DMS153 (cell line): ENCODE measurements at places on chromosomes 11 and 22.

DNA sequence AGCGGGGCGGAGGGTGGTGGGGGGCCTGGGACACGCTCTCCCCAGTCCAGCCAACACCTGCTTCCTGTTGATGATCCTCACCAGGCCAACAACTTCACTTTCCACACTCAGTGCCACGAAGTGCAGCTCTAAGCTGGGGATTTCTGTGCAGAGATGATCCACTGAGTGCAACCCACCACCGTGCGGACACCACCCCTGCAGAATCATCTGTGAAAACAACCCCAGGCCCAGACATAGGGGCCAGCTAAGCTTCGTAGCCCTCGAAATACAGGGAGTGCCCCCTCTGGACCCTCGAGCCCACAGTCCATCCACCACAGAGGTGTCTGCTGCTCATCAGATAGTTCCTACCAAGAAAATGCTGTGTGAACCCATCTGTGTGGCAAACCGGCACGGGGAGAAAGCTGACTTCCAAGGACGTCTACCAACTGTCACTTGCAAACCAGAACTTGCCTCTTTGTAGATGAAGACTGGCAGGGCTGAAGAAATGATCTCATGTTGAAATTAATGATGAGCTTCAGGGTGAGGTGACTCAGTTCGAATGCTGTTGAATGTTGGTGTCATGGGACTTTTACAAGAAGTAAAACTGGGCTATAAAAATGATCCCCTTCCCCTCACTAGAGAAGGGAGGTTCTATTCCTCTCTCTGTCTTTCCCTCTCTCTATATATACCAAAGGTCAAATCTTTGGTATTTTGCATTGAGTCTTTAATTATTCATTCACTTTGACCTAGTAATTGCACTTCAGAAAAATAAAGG is 73.4 kb downstream of the MYEOV start:
- DNase-seq, result no peak

- DNase-seq, result no peak
These were observed 12.1 kb upstream of the FAT3 start for GRCh38 chr11:92212530-92212929.

DNA sequence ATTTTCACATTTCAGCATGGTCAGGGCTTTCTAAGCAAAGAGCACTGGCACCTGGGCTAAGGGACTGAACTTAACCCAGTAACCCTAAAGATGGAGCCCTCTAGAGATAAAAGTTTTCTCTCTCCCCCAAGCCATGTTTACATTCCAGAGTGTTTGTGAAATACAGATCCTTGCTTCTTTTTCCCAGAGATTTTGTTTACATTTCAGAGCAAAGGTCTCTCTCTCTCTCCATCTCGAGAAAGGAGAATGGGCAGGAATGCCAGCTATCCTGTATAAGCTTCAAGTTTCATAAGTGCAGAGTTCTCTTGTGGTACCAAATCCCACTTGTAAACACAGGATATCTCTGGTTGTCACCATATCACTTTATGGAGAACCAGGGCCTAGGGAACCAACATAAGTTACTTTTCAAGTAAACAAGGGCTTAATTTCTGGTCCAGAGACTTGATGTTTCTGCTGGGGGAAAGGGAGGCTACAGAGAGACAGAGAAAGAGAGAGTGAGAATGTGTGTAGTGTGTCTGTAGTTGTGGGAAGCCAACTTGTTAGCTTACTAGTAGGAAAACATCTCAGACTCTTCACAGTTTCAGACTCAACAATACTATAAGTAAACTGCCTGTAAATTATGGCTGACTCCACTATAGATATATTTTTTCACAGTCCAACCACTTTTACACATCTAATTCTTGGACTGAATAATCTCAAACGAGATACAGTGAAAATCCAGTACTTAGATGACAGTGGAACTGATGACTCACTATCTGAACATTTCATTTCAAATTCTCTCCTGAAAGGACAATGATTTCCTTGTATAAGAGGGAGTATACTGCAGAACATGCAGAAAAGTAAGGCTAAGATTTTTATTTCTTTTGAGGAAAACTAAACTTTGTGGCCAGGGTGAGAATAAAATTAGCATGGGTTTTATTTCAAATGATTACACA is 76.2 kb downstream of the ARHGAP32 start:
- DNase-seq, result no peak

DNA sequence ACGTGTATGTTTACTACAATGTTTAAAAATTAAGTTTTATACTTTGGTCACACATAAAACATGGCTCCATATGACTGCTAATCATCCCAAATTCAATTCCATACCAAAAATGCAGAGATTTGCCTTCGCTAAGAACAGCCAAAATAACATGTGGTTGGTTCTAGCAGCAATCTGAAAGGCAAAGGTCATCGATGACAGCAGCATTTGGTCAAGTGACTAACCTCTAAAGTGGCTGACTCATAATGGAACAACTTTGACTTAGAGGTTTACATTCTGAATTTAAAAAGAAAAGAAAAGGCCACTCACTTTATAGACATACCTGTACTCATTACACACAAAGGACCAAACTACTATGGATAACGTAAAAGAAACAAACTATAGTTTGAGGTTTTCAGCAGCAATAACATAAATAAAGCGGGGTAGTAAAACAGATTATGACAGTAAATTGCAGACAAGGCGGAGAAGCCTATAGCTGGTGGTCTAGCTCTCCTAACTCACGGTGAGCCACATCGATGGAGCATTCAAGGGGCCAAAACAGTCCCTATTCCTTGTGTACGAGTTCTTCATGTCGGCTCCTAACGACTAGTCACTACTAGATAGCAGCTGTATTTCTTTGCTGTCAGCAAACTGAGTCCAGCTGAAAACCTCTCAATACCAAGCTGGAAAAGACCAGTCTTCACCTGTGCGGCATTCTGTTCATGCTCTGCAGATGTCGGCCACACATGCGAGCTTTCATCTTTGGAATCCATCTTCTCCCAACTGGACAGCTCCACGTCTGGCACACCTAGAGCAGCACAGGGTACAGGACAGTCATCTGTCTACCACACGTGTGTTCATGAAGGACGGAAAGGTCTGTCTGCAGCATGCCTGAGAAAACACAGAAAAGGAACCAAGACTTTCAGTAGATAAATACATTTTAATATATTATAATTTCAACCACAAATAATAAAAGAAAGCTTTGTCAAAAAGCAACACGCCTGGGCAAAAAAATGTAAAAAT is 42.1 kb downstream of the PRDM10 start:
- DNase-seq, result no peak

GRCh38 chr11:15565880-15566279 is 451.2 kb downstream of the INSC start:
- peak; percentile 86 for DNase-seq

GRCh38 chr11:69447786-69448185 is 33.7 kb upstream of the LINC01488 start:
- peak; percentile 25 for DNase-seq

- DNase-seq, result no peak
These were observed 3.0 kb downstream of the SHANK3 start for GRCh38 chr22:50675553-50676179.

DNA sequence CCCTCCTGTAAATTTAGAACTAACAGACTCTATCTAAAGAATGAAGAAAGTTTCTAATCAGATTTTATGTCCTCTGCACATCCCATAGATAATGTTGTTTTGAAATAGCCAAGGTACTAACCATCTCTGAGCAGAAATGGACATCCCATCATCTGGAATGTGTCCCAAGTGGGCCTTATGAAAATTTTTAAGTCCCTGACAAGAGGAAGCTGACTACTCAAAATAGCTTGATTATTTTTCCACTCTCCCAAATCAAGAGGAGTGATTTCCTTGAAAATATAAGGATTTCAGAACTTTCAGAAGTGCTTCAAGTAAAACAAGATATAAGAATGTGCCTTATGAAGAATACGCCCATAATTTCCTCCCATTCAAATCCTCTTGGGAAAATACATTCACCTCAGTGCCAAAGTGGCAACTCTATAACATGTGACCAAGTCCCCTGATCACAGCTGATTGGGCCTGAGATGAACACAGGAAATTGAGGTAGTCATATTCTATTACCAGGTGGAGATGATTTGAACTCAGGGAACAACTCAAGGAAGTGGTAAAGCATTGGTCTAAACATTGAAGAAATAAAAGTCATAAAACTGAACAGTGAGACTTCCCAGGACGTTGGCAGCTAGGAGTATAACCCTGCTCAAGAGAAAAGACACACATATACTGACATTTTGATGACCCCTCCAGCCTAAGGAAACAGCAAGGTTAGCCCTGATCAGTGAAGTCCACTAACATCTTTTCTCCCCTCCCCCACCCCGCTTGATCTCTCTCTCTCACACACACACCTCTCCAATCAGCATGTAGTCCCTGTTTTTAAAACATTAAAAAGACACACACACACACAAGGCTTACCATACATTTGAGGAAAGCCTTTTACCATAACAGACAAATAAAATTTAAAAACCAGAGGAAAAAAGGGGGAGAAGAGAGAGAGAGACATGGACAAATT is 70.8 kb upstream of the TEAD1 start:
- DNase-seq, result no peak

DNA sequence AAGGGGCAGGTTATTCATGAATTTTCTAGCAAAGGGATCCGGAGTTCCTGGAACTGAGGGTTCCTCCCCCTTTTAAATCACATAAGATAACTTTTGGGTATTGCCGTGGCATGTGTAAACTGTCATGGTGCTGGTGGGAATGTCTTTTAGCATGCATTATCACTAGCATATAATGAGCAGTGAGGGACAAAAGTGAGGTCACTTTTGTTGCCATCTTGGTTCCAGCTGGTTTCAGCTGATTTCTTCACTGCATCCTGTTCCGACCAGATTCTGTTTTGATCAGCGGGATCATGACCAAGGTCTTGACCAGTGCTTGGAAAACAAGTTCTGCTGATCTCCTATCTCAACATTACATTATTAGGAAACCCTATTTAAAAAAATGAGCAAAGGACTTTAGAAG is 7.4 kb downstream of the MIF start:
- no peak for DNase-seq

- DNase-seq, result no peak
These were observed 394 bp downstream of the CHRM4 start for GRCh38 chr11:46391186-46391577.
